Activated naive CD8-positive, alpha-beta T cell treated with anti-CD3 and anti-CD28 coated beads, Interleukin-2, amount 50 U/mL, for 16 hours (primary cell): ENCODE measurements at places on chromosomes 7 and 10.

GRCh38 chr10:103706762-103707161 is 148.6 kb downstream of the SH3PXD2A start:
- DNase-seq: no peak

- DNase-seq: no peak
Observed at GRCh38 chr7:2487586-2488271, 11.5 kb upstream of the GRIFIN start.

DNA sequence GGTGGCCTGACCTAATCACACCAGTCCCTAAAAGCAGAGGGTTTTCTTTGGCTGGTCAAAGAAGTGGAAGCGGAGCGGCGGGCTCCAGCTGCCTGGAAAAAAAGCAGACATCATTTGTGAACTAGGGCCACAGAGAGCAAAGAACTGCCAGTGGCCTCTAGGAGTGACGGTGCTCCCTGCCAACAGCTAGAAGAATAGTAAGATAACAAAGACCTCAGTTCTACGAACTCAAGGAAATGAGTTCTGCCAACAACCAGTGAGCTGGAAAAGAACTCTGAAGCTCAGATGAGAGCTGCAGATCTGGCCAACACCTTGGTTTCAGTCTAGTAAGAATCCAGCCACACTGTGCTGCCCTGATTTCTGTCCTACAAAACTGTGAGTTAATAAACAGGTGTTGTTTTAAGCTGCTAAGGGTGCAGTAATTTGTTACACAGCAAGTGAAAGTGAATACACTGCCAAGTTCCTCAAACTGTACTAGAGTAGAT is 178.0 kb downstream of the SRPK2 start:
- no peak for DNase-seq

- no peak for DNase-seq
Observed at GRCh38 chr10:6274040-6274439, 71.3 kb downstream of the PFKFB3 start.
